Motor neuron (in vitro differentiated cells): ENCODE measurements at places on chromosomes 5 and 9. TPM values are rescaled to one million over a fixed set of nuclear protein-coding genes. Genes with fewer than 3 reads are reported as not detected.

LRRC19 gene
- total RNA-seq, result 0.27 and 0.47 TPM in 2 replicates

IGFBPL1 gene
- total RNA-seq, result 51.9 and 58.2 TPM in 2 replicates

AIF1L gene
- total RNA-seq, result 6.0 and 6.2 TPM in 2 replicates

- no peak for ATAC-seq
Measured at GRCh38 chr9:88307136-88307535, 81.1 kb upstream of the SPIN1 start.

- peak; percentile 79 for ATAC-seq
Measured at GRCh38 chr5:76999451-76999850, 30.8 kb upstream of the AGGF1 start.

DNA sequence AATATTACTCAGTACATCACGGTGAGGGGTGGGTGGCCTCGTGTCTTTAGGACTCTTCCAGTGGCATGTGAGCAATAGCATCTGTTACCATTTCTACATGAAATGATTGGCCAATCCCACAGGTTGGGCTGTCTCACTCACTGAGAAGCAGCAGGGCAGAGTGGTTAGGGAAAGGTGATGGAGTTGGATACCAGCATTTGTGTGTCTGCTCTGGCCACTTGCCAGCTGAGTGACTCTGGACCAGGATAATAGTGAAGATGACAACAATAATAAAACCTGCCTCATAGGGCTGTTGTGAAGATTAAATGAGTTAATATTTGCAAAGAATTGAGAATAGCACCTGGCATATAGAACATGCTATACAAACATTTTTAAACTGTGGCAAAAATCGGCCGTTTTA is 42.0 kb downstream of the IQGAP2 start:
- no peak for ATAC-seq

- no peak for ATAC-seq
Measured at GRCh38 chr9:7500521-7500920, 299.1 kb downstream of the DMAC1 start.

DNA sequence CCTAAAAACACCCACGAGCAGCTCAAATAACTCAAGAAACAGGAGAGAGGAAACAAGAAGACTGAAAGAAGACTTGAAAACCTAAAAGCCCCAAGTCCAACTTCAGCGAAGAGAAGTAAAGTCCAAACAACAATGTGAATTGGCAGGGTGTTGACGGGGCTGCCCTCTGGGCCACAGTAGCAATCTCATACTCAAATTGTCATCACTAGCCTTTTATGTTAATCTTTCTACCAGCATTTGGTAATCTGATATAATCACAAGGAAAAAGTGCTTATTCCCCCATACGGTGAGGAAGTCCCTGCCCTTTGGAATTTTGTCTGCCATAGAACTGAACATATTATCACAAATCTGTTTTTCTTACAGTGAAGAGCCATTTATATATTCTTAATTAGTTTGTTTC is 51.5 kb upstream of the IFNE start:
- no peak for ATAC-seq

- ATAC-seq, result peak; percentile 92
Measured at GRCh38 chr5:142866563-142867275, 96.5 kb downstream of the ARHGAP26 start.
